NCI-H1092 (cell line): ENCODE measurements at places on chromosomes 12 and 14.

DNA sequence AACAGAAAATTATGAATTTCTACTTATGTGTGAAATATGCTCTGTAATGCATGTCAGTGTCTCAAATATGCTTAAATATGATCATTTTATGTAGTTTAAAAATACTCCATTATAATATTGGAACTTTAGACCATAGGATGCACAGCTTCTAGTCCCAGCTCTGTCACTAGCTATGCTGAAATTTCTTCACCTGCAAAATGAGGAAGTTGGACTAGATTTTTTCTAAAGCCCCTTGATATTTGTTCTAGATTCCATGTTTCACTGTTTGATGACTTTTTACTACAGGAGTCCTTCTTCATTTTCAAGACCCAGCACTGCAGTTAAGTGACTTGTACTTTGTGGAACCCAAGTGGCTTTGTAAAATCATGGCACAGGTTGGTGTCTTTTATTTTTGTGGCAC lies 90.1 kb downstream of the LRRK2 start:
- no peak for DNase-seq

DNA sequence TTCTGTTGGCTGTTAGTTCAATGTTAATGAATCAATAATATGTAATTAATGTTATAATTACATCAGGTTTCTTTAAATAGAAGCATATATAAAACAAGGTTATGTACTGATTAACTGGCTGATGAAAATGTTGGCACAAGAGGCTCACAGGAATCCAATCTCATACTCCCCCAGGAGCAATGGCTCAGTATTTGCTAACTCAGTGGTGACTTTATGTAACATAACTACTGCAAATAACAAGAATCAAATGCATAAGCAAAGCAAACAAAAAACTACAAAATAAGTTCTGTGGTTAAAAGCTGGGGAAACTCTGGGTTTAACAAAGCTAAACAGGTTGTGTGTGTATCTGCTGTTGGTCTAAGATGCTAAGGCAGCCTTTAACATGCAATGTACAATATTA lies 27.7 kb upstream of the BBS10 start:
- DNase-seq = no peak

- DNase-seq = no peak
Measured at GRCh38 chr12:118884226-118884625, 97.1 kb upstream of the SRRM4 start.

GRCh38 chr12:62859321-62859737 lies 75.6 kb downstream of the PPM1H start:
- no peak for DNase-seq

DNA sequence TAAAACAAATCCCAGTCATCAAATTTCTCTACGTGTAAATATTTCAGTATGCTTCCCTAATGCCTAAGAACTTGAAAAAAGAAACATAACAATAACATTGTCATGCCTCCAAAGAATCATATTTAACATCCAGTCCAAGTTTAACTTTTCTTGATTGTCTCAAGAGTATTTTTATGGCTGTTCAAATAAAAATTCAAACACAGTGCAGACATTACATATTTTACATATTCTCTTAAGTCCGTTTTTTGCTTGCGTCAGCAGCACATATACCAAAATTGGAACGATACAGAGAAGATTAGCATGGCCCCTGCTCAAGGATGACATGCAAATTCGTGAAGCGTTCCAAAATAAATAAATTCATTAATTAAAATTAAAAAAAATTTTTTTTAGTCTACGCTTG lies 23.3 kb upstream of the EEA1 start:
- DNase-seq = no peak

GRCh38 chr12:104953323-104953722 lies 4.8 kb downstream of the SLC41A2 start:
- no peak for DNase-seq

DNA sequence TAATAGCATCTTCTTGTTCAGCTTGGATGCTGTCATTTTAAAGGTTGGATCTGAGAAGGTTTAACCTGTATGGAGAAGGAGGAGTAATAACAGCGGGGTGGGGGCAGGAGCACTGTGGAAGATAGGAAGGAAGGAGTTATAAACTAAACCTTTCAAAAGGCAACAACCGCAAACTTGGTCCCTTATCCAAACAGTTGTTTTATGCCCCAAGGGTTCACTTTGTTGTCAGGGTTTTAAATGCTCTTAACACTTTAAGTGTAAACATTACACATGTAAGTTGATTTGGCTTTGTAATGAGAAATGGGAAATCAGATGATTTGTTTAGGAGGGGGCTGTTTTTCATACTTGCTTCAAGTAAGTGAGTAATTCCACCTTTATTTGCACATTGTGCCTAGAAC lies 3.0 kb downstream of the NPAS3 start:
- no peak for DNase-seq

DNA sequence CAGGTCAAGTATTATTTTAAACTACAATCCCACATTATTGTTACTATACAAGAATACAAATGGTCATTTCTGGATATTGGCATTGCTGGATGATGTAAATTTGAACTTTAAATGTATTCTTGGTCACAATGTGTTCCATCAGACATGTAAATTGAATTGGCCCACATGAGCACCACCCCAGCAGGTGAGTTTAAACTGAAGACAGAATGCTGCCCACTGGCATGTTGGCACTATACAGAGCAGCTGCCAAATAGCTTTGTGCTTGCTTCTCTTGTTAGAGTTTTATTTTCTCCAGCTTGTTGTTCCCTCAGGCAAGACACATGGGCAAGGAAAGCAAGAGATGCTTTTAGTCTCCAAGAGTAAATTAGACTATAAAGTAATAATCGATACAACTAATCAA lies 98.6 kb downstream of the C12orf50 start:
- no peak for DNase-seq

DNA sequence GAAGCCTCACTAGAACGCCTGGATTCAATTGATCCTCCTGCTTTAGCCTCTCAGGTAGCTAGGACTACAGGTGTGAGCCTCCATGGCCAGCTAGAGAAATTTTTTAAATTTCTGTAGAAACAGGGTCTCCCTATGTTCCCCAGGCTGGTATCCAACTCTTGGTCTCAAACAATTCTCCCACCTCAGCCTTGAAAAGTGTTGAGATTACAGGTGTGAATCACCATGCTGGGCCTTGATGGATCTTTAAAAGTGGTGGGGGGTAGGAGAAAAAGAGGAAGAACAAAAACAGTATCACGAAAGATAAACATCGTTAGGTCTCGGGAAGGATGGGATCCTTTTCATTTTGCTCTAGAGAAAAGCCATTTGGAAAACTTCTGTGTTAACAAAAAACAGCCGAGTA lies 4.5 kb downstream of the GYS2 start:
- no peak for DNase-seq

- no peak for DNase-seq
Measured at GRCh38 chr12:8828257-8829124, 6.1 kb downstream of the A2ML1 start.

DNA sequence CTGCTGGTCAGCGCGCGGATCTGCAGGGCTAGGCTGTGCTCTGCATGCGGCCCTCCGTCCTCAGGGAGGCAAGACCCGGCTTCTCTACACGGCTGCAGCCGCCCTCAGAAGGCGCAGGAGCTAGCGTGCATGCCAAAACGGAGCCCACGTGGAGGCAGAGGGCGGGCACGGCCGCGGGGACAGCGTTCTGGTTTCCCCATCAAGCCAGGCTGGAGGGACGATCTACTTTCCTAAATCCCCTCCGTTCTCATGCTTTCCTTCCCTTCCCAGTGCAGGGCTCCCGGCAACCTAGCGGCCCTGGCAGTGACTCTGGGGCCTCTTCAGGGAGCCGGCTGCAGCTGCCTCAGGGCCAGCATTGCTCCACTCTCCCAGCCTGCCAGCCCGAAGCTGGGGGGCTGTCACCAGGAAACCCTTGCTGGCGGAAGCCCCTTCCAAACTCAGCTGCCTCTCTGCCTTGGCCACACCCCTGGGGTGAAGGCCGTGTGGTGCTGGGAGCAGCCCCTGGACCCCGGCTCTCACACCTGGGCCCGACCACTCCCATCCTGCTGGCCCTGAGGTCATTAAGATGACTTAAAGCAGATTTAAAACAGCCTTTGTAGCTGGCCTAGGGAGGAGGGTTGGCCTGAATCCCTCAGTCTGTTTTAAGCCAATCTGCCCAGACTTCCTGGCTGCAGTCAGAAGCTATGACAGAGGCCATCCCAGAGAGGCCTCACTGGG lies 9.2 kb upstream of the GOLGA3 start:
- no peak for DNase-seq

DNA sequence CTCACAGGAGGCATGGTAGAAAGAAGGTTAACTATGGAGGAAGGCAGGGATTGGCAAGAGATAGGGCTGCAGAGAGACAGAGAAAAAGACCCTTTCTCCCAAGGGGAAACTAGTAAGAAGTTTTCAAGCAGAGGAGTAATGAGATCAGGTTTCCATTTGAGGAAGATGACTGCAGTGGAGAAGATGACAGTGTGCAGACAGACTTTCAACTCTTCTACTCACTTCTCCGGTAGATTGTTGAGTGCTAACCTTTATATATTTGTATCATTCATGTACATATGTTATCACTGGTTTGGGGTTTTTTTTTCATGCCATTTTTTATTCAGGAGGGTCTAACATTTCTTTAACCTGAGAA lies 5.9 kb upstream of the B3GNT4 start:
- no peak for DNase-seq

- no peak for DNase-seq
Measured at GRCh38 chr12:122928404-122929147, 32.7 kb upstream of the VPS37B start.

GRCh38 chr12:75477137-75477536 lies 3.4 kb upstream of the GLIPR1 start:
- no peak for DNase-seq

- DNase-seq = no peak
Measured at GRCh38 chr12:91667694-91668093, 478.0 kb downstream of the BTG1 start.

DNA sequence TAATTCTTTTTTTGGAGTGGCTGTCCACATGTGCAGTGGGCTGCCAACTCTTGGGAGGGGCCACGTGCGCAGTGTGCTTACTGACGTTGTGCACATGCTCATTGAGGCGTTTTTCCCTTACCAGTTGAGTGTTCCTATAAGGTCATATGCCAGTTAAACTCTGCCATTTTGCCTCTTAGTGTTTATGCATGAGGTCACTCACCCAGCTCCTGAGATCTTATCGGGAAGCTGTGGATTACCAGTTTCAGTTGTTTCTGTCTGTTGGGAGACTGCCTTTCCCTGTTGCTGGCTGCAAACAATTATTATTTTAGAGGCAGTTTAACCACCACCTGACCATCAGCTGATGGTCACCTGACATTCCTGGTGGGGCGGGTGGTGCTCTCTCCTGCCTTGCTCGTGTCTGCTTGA lies 16.1 kb upstream of the KIF21A start:
- no peak for DNase-seq

GRCh38 chr14:50666772-50667683 lies 1.1 kb downstream of the SAV1 start:
- no peak for DNase-seq

- DNase-seq = no peak
Measured at GRCh38 chr14:80664576-80664975, 277.0 kb downstream of the CEP128 start.

DNA sequence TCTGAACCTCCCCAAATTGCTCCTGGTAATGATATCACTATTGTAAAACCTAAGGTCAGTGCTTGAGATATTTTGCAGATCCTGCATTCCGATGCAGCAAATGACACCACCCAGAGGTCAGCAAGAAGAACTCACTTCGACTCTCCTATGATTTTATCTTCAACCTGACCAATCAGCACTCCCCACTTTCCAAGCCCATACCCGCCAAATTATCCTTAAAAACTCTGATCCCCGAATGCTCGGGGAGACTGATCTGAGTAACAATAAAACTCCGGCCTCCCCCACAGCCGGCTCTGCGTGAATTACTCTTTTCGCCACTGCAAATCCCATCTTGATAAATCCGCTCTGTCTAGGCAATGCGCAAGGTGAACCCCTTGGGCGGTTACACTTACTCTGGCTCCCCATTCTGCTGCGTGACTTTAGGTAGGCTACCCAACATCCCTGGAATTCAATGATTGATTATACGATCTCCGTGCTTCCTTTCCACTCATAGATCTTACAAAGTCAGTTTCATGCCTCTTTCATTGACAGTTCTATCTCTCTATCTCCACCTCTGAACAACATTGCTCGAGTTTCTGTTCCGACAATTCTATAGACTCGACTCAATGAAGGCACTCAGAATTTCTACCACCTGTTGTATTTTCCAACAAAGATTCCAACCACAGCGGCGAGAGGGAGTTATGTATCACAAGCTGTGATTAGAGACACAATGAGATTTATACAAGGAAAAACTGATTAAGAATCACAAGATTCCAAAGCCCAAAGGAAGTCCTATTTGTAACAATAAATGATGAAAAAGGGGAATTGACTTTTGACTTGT lies 939 bp downstream of the NPC2 start:
- DNase-seq = no peak

DNA sequence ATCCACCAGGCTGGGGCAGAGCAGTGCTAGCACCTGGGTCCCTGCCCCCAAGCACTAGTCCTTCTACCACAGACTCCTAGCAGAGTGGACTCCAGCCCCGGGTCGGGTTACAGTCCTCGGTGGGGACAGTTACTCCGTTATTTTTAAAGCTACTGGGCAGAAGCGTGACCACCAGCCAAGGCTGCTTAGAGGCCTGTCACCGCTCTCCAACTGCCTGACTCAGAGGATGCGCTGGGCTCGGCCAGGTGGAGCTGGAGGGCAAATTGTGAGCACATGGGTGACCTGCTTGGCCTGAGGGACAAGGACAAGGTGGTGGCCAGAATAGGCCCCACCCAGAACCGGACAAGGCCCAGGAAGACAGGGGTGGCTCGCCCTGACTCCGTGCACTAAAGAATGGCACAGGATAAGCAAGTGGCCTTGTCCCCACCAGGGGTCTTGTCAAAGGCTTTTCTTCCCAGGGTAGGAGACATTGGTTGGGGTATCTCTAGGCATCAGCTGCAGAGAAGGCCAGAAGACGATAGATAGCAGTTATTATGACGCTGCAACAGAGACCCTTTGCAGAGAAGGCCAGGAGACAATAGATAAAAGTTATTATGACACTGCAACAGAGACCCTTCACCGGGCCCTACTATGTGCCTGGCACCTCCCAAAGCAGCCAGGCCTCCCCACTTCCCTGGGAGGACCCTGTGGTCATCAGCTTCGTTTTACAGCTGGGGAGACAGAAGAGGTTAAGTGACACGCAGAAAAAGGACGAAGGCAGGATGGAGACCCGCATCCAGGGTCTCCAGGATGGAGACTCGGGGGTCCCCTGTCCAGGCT lies 1.6 kb downstream of the ABCB9 start:
- DNase-seq = no peak

DNA sequence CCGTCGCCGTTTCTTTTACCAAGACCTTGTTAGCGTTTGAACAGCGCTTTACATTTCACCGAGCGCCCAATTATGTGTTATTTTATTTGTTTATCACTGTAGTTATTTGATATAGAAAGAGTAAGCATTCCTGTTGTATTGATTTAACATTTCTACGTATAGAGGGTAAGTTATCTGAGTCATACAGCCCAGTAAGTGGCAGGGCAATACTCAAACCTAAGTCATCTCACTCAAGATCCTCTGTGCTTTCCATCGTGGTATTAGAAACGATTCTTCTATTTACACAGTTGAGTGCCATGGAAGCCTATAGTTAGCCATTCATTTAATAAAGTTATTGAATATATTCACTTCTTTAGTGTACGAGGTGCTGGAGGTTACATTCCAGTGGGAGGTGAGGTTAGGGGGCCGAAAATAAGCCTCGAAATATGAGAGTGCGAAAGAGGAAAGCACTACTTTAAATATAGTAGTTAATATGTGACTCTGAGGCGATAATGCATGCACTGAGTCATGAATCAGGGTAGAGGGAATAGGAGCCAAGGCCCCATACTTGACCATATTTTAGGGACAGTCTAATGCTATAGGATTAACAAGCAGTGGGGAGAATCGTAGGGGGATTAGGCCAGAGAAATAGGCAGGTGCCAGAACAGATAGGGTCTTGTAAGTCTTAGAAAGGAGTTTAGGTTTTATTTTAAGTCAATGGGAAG lies 629 bp downstream of the RAD51AP1 start:
- DNase-seq = no peak
